ENCODE measurements at places on chromosomes 11 and 22.

GRCh38 chr22:41517172-41518047 is 26.9 kb downstream of the POLR3H start:
- DNase-seq: peak; percentile 25

DNA sequence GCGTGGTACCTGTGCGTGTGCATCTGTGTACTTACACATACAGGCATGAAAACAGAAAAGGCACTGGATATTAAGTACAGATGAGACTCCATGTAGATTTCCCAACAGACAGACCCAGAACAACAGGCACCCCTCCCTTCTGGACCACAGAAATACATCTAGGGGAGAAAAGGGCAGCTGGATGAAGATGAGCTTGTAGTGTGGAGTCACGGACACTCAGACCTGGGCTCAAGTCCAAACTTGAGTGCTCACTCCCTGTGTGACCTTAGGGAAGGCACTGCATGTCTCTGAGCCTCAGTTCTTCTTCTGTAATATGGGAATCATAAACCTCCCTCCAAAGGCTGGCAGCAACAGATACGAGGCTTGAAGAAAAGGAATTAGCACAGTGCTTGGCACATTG is 108.9 kb downstream of the GALNT18 start:
- no peak for DNase-seq

DNA sequence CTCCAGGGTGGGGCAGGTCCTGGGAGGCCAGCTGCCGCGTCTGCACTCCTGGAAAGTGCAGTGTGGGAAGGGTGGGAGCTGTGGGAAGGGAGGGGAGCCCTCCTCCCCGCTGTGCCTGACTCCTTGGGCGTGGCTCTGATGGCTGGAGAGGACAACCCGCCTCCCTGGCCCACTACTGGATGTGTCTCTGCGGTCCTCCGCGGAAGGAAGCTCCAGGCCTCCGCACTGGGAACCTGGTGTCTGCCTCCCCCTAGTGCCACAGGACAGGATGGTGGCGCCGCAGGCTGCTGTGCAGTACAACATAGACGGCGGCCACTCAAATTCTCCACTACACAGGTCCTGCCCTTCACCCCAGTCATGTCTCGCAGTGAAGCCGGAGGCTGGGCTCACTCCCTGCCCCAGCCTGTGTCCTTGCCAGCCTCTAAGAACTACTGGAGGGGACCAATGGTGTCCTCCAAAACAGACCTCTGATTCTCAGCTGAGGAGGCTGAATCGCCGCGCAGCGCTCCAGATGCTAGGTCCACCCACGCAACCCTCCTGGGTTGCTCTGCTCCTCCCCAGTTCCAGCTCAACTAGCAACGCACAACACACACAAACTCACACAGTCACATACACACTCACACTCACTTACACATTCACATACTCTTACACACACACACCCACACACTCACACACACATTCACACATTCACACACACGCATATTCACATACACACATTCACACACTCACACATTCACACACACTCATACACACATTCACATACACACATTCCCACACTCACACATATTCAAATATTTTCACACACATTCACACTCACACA is 12.4 kb upstream of the DSCAML1 start:
- no peak for DNase-seq

GRCh38 chr22:37287550-37287951 is 5.2 kb downstream of the CYTH4 start:
- no peak for DNase-seq

- no peak for DNase-seq
Measured at GRCh38 chr22:40328546-40329456, 17.5 kb upstream of the ADSL start.

DNA sequence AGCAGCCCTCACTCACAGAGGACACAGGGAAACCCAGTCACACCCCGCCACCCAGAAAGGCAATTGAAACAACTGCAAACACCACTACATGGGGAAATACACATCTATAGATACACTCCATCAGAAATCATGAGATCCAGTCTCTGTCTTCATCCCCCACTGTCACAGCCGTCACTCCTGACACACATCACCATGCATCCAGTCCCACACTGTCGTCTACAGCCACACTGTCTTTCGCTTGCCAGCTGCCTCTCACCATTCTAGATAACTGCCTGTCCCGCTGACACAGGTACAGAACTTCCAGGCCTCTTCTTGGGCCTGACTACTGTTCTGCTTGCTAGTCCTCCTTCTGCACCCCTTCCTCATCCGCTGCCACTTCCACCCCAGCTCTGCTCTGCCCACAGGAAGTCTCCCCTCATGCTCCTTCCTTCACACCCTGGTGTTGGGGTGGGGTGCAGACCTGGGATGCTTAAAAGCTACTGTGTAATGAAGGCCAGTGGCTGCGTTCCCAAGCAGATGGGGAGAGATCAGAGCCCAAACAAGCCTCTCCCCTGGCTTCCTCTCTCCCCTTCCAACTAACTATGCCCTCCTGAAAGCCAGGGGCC is 42.6 kb downstream of the SLC22A12 start:
- no peak for DNase-seq

DNA sequence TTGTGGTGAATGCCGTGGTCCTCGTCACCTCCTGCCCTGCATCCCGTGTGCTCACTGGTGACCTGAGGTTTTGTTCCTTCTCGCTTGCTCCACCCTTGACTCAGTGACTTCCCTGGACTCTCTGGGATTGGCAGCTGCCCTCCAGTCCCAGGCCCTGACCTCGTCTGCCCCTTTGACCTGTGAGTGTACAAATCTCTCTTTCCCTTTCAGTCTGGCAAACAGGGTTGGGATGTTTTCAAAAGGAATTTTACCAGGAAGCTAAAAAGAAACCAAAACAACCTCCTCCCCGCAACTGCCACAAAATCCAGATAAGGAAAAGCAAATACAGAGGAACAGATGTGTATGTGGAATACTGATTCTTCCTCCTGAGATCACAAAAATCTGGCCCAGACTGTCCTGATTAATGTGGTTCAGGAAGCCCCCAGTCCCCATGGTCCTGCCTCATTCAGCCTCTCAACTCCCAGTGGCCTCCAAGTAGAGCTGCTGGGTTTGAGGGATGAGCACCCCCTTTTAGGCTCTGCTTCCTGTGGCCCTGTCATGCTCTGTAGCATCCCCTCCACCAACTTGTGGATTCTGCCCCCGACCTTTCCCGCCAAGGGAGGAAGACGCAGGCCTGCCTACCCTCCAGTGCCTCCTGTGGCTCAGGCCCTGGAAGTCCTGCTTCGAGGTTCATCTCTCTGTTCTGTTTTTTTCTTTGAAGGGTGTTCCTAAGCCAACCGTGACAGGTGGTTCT is 15.2 kb downstream of the ROBO4 start:
- DNase-seq: no peak

- DNase-seq: no peak
Measured at GRCh38 chr22:43289976-43290721, 53.0 kb downstream of the SCUBE1 start.

DNA sequence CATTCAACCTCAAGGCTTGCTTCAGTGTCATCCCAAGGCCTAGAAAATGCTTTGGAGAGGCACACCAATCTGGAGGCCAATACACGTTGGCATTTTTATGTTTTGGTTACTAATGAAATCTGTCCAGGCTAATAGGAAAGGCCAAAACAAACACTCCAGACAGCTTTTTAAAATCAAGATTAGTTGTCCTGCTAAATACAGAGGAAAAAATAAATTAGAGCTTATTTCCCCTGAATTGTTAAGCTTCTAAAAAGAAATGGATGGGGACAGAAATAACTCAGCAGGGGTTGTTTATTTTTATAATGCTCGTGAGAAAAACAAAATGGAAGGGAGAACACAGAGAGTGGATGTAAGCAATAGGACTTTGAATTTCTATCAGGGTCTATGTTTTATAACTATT is 438.5 kb upstream of the LRRC4C start:
- DNase-seq: no peak

- no peak for DNase-seq
Measured at GRCh38 chr11:44592125-44592940, 26.9 kb downstream of the CD82 start.

- DNase-seq: no peak
Measured at GRCh38 chr22:46862418-46863324, 100.2 kb downstream of the TBC1D22A start.

GRCh38 chr11:69546735-69547370 is 65.4 kb downstream of the LINC01488 start:
- DNase-seq: peak; percentile 35

DNA sequence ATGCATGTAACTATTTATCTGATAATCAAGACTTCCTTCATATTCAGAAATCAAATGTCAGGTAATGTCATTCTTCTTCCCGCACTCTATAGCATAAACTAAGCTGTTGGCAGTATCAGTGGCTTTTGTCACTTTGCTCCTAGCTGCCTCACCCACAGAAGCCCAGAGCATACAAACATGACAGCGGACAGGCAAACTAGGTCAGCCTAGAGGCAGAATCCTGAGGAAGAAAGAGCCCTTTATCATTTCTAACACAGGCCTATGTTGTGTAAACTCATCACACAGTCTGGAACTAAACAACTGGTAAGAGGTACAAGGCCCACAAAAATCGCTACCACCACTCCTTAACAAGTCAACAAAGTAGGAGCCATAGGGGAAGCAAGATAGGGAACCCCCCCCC is 21.0 kb downstream of the GUCY1A2 start:
- no peak for DNase-seq

DNA sequence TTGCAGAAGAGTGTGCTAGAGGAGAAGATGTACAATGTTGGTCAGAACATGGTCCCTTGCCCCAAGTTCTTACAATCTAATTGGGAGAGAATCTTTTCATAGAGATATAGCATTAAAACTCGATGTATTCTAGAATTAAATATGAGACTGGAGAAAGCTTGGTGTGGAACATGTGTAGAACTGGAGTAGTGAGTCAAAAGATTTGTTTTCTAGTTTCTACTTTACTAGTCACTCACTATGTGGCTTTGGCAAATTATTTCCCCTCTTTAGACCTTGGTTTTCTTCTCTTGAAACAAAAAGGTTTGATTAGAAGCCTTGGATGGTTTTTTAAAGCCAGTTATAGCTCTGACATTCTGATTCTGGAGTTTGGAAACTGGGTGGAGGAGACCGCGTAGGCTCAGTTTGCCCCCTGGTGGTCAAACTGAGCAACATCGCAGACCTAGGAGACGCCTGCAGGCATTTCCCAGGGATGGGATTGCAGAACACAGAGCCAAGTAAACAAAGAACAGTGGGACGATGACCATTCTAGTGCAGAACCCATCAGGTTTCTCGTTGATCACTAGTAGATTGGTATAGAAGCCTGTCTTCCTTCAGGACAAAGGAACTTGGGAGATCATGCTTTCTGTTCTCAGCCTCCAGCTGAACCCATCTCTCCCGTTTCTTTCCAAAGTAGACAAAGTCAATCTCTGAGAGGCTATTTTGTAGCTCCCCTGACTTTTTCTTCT is 8.5 kb upstream of the CHRDL2 start:
- no peak for DNase-seq

- DNase-seq: no peak
Measured at GRCh38 chr11:1008001-1008802, 28.3 kb downstream of the MUC6 start.

GRCh38 chr11:67279589-67280340 is 9.3 kb upstream of the ANKRD13D start:
- DNase-seq: no peak

GRCh38 chr22:44132724-44133123 is 48.0 kb upstream of the PARVG start:
- no peak for DNase-seq

DNA sequence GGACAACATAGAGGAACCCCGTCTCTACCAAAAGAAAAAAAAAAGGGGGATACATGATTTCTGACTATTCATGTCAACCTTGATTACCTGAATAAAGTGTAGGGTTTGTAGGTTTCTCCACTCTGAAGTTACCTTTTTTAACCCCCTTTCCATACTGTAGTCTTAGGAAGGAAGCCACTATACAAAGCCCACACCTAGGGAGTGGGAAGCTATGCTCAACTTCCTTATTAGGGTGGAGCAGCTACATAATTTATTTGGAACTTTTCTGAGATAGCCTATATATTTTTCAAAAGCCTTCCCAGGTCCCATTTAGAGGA is 582 bp upstream of the ATP6V1E1 start:
- no peak for DNase-seq

DNA sequence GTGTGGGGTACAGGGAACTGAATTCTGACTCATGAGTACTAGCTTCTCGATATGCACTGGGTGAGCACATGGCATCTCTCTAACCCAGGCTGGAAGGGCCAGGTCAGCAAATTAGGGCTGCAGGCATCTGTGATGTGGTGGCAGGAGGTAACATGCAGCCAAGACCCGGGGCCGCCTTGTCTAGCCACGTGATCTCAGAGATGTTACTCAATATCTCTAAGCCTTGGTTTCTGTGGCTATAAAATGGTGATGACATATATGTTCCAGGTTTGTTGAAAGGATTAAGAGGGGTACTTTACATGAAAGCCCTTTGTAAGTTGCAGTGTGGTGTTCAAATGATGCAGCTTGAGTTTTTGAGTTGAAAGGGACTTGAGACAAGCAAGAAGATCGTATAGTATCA is 3.2 kb downstream of the ST14 start:
- no peak for DNase-seq

GRCh38 chr22:17777005-17777716 is 2.9 kb upstream of the BID start:
- DNase-seq: peak; percentile 38

DNA sequence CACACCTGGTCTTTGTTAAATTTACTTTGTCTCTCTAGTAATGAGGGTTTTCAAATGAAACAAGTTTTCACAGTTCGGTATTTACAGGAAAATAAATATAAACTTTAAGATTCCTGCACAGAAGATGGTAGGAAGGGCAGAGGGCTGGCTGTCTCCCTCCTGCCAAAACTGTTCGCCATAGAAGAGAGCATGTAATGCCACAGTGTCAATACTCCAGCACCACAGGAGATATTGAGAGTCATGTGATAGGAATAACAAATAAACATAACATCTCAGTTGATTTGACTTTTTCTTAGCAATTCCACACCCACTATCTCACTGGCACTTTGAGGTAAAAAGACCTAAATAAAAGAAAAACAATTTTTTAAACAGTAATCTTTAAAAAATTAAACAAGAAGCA is 100.9 kb downstream of the MRTFA start:
- DNase-seq: no peak

DNA sequence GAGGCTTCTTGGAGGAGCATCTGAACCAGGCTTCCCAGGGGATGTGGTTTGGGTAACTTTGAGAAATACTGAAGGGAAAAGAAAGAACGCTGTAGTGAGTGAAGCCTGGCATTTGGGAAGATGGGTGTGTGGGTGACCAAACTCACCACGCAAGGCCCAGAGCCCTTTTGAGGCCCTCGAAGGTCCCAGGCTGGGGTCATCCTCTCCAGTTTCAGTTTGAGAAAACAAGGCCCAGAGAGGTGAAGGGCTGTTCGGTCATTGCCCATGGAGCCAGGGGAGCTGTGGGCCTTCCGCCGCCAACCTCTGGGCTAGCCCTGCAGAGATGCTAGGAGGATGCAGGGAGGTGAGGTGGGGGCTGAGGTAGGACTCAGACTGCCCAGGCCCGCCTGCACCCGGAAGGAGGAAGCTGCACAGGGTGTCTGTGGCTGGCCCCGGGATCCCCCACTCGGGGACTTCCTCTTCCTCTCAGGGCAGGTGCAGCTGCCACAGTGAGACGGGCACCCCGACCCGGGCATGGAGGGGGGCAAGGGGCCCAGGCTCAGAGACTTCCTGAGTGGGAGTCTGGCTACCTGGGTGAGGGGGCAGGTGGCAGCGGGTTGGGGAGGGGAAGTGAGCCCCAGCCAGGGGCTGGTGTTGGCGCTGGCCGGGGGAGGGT is at the start of gene CCDC88B:
TSS of gene CCDC88B (plus strand) at position 451 of the 655 bp plus-strand sequence. CDS start at position 514, 63 bp downstream.
- DNase-seq: peak; percentile 77
